ENCODE measurements at places on chromosomes 5 and 9. TPM values are rescaled to one million over a fixed set of nuclear protein-coding genes. Genes with fewer than 3 reads are reported as not detected.

GRCh38 chr9:34759432-34760134 is 49.6 kb upstream of the CCL21 start:
- DNase-seq: no peak

- DNase-seq: no peak
Observed at GRCh38 chr9:38747067-38747466, 27.1 kb upstream of the FAM240B start.

DNA sequence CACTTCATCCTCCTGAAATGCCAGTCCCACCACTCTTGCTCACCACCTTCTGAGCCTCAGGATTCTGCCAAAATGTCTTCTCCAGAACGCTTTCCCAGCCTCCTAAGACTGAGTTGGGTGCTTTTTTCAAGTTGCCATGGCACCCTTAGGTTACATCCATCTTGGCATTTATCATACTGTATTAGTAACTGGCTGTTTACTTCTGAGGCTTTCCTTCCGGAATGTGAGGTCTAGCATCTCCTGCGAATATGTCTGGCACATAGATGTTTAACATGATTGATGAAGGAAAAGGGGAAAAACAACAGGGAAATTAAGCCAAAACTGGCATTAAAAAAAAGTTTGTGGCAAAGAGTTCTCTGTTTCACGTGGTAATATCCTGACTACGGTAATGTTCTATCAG is 24.9 kb downstream of the RNF130 start:
- DNase-seq: no peak

DNA sequence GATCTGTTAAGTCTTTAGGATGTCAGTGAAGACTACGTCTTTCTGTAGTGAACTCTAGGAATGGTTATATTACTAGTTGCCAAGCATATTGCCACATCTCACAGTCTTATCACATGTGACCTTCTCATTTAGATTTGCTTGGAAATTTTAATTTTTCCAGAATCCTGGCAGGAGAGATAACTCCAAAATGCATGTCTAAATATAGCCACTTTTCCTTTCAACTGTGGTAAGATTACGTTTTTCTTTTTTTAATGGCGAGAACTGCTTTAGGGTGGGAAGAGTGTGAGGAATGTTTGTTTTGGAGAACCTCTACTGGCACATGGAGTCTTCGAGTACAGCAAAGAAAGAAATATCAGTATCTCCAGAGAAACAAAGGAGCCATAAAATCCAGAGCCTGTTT is 91.7 kb upstream of the ADAMTSL1 start:
- no peak for DNase-seq

GRCh38 chr9:76365028-76365427 is 29.2 kb downstream of the RFK start:
- DNase-seq: no peak

DNA sequence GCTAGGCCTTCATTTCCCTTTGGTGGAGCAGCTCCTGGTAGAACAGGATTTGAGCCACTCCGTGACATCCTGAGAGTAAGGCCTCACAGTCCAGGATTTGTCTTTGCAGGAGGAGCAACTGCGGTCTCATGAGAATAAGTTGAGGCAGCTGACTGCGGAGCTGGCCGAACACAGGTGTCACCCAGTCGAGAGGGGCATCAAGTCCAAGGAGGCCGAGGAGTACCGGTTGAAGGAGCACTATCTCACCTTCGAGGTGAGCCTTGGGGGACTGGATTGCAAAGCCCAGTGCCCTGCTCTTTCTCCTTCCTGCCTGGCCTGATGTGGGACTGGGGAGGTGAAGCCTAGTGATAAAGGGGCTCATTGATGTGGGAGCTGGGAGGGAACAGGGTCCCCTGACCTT is 44.3 kb downstream of the PSD2 start:
- no peak for DNase-seq

DNA sequence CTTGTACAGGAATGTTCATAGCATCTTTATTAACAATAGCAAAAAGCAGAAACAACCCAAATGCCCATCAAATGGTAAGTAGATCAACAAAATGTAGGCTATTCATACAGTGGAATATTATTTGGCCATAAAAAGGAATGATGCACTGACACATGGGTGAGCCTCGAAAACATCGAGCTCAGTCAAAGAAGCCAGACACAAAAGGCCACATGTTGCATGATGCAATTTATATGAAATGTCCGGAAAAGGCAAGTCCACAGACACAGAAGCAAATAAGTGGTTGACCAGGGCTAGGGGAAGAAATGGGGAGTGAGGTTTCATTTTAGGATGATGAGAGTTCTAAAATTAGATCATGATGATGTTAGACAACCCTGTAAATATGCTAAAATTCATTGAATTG is 16.5 kb upstream of the SLC2A8 start:
- no peak for DNase-seq

- DNase-seq: no peak
Observed at GRCh38 chr5:72301557-72301956, 18.5 kb downstream of the MRPS27 start.

GRCh38 chr5:10289353-10289752 is 18.3 kb downstream of the CMBL start:
- DNase-seq: no peak

DNA sequence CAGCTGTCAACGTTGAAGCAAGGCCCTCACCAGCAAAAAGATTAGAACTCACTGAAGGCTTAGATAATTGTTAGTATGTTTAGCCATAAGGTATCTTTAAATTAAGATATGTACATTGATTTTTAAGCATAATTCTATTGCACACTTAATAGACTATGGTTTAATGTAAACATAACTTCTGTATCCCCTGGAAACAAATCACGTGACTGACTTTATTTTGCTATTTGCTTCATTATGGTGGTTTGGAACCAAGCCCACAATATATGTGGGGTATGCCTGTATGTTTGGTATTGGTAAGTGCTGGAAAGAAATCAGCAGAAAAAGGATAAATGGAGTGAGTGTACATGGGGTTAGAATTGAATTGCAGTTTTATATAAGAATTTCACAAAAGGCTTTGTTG is 111.9 kb downstream of the NMUR2 start:
- DNase-seq: no peak

The KIF24 gene
- 3.9 TPM for total RNA-seq

The SAPCD2 gene
- 30.3 TPM for total RNA-seq

The NIPAL4 gene
- 0.20 TPM for total RNA-seq

The KIF12 gene
- total RNA-seq: 3.4 TPM

The ARHGEF39 gene
- total RNA-seq: 18.6 TPM

The HTR4 gene
- not detected for total RNA-seq

The BHMT2 gene
- not detected for total RNA-seq

The GPRIN1 gene
- total RNA-seq: 12.8 TPM

Measured in H1 (cell line).